T-helper 9 cell (primary cell): ENCODE measurements at places on chromosomes 5 and 9.

DNA sequence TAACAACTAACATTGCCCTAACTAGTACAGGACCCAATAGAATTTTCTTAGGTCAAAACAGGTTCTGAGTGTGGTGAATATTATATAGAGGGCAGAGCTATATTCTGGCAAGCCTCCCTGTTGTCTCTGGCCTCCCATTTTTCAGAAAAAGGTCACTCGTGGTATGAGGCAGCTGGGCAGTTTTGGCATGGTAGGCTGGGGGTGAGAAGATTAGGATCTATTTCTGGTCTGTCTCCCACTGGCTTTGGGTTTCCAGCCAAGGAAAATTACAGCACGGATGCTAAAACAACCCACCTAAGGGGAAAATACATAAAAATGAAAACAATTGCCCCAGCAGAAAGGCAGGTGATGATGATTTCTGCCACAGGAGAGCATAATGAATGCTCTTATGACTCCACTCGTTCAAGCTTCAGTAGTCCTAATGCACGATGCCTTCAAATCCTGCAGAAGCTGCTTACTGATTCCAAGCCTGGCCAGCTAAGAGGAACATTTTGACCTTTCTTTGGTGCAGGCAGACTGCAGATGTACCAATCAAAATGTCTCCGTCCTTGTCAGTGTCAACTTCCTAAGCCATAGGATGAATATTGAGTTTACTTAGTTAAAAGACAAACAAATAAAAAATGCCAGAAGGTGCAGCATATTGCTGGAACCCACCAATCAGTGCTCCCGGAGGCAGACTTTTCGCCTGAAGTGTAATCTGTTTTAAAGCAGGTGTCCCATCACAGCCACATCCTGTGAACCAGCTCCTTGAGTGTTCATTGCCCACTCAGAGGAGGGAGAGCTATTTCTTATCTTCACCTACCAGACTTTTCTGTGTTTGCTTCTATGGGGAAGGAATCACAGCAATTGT lies 435.4 kb downstream of the ZSWIM6 start:
- DNase-seq: no peak

DNA sequence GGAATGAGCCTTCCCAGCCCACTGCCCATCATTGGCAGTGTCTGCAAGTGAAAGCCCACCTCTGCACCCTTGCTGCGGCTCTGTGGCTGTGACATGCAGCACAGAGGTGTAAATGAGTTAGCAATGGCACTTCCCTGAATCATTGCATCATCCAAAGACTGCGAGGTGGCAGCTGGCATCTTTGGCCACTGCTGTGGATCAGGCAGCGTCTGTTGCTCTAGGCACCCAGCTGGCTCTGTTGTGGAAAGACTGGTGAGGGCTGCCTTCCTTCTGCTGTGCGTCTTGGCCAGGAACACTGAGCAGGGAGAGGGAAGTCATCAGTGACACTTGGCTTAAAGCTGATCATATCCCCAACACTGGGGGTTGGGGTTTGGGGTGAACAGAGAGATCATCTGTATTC lies 64.5 kb downstream of the MFAP3 start:
- DNase-seq: no peak

DNA sequence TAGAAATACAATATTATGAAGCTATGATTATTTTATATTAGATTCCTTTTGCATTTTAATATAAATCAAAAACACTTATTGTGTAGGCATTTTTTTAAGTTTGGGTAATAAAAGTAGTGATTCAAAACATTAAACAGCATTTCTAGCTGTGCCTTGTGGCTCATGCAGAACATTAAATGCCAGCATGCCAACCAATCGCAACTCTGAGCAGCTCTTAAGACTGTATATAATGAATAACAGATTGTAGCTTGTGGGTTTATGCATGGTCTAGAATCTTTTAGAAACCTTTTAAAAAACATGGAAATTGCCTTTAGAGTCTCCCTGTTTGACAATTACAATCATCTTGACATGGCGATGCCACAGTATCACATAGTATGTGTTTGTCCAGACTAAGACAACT lies 903.8 kb downstream of the EFNA5 start:
- DNase-seq: no peak

DNA sequence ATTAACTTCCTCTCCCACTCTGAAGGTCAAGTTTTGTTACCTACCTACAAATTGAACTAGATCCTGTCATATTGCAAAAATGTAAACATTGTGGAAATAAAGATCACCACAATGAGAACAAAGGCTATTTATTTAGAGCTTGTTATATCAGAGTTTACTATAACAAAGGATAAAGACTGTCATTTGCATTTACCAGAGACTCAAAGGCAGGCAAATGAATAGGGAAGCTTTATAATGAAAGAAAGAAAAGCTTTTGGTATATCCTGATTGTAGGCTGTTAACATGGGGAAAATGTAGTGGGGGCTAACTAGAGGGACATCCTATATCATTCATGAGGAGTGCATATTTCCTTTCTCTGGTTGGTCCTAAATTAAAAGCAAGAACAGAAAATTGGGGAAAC lies 403.5 kb upstream of the TYRP1 start:
- DNase-seq: no peak

GRCh38 chr9:92746567-92747458 lies 17.8 kb downstream of the BICD2 start:
- DNase-seq: no peak

- no peak for DNase-seq
These were observed 199.1 kb upstream of the MPDZ start for GRCh38 chr9:13478639-13479038.

- no peak for DNase-seq
These were observed 34.2 kb downstream of the CORO2A start for GRCh38 chr9:98158071-98158831.

DNA sequence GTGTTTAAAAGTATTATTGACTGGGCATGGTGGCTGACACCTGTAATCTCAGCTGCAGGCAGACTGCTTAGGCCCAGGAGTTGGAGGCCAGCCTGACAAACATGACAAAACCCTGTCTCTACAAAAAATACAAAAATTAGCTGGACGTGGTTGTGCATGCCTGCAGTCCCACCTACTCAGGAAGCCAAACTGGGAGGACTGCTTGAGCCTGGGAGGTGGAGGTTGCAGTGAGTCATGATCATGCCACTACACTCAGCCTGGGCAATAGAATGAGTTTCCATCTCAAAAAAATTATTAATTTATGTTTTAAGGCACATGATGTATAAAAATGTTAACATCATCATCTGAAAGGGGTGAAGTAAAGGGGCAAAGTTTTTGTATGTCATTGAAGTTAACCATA lies 49.7 kb upstream of the FNIP1 start:
- no peak for DNase-seq

GRCh38 chr5:115428676-115429075 lies 115.9 kb downstream of the FEM1C start:
- no peak for DNase-seq

DNA sequence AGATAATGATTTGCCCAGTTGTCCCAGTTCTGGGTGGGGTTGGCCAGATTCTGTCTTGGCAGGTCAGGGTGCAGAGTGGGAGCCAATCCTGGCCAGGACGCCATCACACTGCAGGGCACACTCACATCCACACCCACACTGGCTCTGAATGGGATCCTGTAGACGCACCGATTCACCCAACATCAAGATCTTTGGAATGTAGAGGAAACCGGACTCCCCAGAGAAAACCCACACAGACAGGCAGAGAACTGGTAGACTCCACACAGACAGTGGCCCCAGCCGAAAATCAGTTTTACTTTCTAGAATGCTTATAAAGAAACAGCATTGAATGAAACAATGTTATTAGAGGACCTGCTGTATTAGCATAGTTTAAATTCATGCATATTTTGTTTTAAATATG lies 343.1 kb upstream of the DAB2 start:
- no peak for DNase-seq

- DNase-seq: no peak
These were observed 238.4 kb downstream of the AP3B1 start for GRCh38 chr5:78056053-78056452.

GRCh38 chr5:33491941-33492340 lies 51.2 kb downstream of the TARS1 start:
- no peak for DNase-seq

- DNase-seq: no peak
These were observed 83.4 kb downstream of the SH3PXD2B start for GRCh38 chr5:172370648-172371545.

GRCh38 chr5:76111477-76112174 lies 28.4 kb downstream of the SV2C start:
- no peak for DNase-seq

- DNase-seq: no peak
These were observed 57.3 kb upstream of the C6 start for GRCh38 chr5:41270423-41271251.

GRCh38 chr9:79289856-79290255 lies 281.9 kb upstream of the TLE4 start:
- no peak for DNase-seq

DNA sequence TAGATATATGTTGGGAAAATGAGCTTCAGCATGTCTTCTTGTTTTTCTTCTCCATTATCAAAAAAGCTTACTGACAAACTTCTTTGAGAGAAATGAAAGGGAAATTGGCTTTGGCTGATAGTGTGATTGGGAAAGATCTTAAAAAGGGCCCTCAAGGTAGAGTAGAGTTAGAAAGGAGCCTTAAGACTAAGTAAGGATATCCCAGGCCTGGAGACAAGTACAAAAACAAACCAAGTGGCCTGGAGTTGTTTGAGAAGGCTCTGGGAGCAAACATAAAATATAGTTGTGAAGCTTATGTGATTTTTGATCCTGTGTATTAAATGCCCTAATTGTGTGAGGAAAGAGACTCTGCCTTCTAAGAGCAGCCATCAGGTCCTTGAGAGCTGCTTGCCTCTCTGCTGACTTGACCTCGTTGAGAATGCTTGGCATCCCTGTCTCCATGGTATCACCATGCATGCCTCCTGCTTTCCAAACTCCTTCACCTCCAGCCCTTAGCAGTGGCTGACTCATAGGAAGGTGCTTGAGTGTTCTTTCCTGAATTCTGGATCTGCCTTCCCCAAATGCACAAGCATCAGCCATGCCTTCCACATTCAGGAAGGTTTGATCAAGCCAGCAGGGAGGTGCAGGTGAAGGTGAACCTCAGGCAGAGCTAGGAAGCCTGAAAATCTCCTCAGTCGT lies 78.9 kb downstream of the SMARCA2 start:
- no peak for DNase-seq

- no peak for DNase-seq
These were observed 24.1 kb downstream of the IL33 start for GRCh38 chr9:6239694-6240093.

DNA sequence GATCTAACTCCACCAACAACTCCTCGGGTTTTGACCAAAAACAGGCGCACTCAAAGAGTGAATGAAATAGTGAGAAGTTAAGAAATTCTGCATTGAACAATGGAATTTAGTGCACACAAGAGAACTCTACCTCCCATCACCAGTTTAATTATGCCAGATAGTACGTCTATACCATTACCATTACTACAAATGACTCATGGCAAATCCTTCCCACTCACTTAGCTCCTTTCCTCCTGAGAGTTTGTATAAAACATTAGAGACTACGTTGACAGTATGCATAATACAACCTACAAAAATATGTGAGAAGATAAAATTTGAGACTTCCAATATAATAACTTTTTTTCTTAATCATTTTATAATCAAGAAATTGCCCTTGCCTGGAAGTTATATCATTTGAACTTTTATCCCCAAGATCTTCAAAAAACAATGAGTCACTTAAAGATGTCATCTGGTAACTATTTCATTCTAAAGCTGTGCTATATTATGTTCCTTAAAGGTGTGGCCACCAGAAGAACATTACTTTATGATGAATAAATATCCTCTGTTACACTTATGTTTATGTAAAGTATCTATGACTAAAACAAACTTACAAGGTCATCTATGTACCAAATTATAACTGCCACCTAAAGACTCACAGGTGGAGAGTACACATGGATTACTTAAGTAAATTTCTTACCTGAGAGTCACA lies 297.9 kb upstream of the PTGER4 start:
- DNase-seq: no peak

DNA sequence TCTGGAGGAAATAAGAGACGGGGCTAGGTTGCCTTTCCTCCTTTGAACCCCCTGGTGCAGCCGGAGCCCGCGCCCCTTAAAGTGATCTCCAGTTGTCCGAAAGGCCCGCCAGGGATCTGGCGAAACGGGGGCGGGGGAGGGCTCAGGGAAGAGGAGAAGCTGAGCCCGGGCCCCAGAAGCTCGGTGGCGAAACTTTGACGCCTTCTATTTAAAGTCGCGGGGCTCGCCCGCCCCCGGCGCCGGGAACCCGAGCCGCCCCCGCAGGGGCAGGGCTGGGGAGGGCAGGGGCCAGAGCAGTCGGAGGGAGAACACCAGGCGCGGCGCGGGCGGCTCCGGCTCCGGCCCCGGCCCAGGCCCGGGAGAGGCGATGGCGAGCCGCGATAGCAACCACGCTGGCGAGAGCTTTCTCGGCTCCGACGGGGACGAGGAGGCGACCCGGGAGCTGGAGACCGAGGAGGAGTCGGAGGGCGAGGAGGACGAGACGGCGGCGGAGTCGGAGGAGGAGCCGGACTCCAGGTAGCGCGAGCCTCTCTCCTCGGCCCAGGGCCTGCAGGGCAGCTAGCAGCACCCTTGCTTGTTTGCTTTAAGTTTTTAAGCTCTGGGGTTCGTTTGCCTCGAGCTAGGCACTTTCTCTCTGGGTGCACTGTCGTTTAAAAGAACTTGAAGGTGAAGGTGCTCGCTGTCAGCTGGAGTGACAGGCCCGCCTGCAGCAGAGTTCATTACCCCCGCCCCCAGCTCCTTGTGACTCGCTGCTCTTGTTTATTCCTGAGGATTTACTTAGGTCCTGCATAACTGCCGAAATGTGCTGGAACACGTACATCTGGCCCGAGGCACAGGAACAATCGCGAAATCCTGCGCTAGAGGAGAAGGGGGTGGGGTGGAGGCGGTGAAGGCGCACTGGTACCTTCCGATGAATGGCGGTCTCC lies at the start of gene CMYA5:
Gene CMYA5 (plus strand): TSS at position 296 of the 926 bp plus-strand sequence. CDS start 72 bp downstream, at position 368.
- no peak for DNase-seq

- no peak for DNase-seq
These were observed 127.5 kb downstream of the RFK start for GRCh38 chr9:76266649-76267283.

DNA sequence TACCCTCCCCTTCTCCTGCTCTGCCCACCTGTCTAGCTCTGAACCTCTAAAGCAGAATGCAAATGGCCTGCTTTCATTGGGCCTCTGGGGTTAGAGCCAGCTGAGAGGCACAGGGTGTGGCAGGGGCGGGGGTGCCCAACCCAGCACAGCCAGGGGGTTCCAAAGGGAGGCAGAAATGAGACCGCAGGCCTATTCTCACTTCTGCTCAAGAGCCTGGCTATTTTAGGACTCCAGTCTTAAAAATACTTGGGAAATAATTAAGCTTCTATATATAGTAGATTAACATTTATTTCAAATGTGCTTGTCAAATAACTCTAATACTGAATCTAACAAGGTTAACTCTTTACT lies 5.7 kb downstream of the QSOX2 start:
- DNase-seq: no peak

- DNase-seq: no peak
These were observed 21.2 kb downstream of the DYNC2I2 start for GRCh38 chr9:128635266-128636023.

GRCh38 chr9:122058709-122059108 lies 34.4 kb downstream of the TTLL11 start:
- no peak for DNase-seq
